ENCODE measurements at places on chromosomes 11 and 22. TPM values are rescaled to one million over a fixed set of nuclear protein-coding genes. Genes with fewer than 3 reads are reported as not detected.

Gene GSTP1
- 647 TPM for total RNA-seq

Gene RPS6KA4
- 24.1 TPM for total RNA-seq

Gene KLHL35
- 2.9 TPM for total RNA-seq

Gene CNIH2
- 0.37 TPM for total RNA-seq

Gene OR8K1
- not detected for total RNA-seq

Gene MOGAT2
- not detected for total RNA-seq

Gene FOSL1
- total RNA-seq: 6.2 TPM

Gene CDKN1C
- total RNA-seq: 4.8 TPM

Gene CARD18
- not detected for total RNA-seq

Gene SAA2
- total RNA-seq: 0.30 TPM

Gene TRPT1
- total RNA-seq: 29.4 TPM

Gene SSTR3
- not detected for total RNA-seq

Gene APLP2
- total RNA-seq: 433 TPM

Gene DCDC1
- total RNA-seq: 0.30 TPM

Gene TSPAN18
- 0.30 TPM for total RNA-seq

Gene GAL
- 0.59 TPM for total RNA-seq

Gene F2
- not detected for total RNA-seq

Gene HPX
- 0.30 TPM for total RNA-seq

Gene TSSK2
- not detected for total RNA-seq

Gene OR52I2
- not detected for total RNA-seq

Gene ZNF143
- total RNA-seq: 30.9 TPM

Gene SLC22A9
- total RNA-seq: not detected

Gene GSTT2
- not detected for total RNA-seq

Gene NELL1
- total RNA-seq: not detected

Gene ENTHD1
- total RNA-seq: not detected

Gene OR2D2
- total RNA-seq: 0.78 TPM

Gene RELA
- total RNA-seq: 18.1 TPM

Gene DKK3
- 328 TPM for total RNA-seq

Gene TSGA10IP
- total RNA-seq: not detected

Gene TMPRSS4
- not detected for total RNA-seq

Gene SCUBE2
- total RNA-seq: 1.8 TPM

Gene GRM5
- total RNA-seq: 0.05 TPM

Gene PARVG
- total RNA-seq: not detected

Gene KRTAP5-9
- not detected for total RNA-seq

Gene POU2F3
- total RNA-seq: under 0.01 TPM

Gene SOX10
- total RNA-seq: not detected

Gene CCDC89
- total RNA-seq: 2.5 TPM

Gene MYRF
- 26.3 TPM for total RNA-seq

Gene IGLL1
- not detected for total RNA-seq
